ENCODE measurements at places on chromosomes 13 and 19.

DNA sequence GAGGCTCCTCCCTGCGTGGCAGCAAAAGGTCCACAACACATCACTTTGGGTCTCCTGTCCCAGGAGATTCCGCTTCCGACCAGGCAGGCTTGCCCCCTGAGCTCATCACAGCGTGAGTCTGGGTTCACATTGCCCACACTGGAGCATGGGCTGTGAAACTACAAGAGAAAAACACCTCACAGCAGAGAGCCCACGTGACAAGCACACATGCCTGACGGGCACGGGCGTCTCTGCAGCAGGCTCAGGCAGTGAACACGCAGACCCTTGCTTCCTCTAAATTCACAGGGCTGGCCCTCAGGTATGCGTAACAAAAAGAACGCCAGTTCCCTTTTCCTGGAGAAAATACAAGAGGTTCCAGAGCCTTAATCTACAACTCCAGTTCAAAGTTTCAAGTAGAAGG, 41.9 kb downstream of the RASA3 start:
- DNase-seq, result no peak

DNA sequence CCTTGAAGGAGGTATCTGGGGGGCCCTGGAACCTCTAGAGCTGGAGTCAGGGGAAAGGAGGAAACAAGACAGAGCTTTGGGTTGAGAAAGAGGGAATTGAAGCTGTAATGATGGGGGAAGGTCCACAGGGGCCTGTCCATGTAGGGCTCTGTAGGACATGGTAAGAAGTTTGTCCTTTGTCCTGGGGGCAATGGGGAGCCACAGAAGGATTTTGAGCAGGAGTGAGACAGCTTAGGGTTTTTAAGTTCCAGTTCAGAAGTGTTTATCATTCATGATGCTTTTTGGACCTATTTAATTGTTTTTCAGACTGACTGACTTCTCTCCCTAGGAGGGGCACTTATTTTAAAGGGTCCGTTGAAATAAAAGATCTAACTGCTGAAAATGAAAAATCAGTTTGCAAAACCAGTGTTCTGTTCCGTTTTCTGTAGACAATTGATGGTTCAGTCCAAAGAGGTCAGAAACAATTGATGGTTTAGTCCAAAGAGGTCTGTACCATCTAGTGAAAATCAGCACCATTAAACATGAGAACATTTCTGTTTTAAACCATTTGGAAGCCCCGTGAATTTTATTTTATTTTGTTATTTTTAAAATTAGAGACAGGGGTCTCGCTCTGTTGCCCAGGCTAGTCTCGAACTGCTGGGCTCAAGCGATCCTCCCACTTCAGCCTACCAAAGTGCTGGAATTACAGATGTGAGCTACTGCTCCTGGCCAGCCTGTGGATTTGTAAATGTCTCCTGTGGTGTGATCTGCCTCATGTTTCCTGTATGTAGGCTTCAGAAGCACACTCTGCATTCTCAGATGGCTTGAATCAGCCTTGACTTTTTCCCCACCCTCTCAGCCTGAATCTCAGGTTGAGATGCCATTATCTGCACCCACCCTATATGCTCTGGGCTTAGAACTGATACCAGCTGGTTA, 8.4 kb downstream of the PLD3 start:
- DNase-seq, result no peak

DNA sequence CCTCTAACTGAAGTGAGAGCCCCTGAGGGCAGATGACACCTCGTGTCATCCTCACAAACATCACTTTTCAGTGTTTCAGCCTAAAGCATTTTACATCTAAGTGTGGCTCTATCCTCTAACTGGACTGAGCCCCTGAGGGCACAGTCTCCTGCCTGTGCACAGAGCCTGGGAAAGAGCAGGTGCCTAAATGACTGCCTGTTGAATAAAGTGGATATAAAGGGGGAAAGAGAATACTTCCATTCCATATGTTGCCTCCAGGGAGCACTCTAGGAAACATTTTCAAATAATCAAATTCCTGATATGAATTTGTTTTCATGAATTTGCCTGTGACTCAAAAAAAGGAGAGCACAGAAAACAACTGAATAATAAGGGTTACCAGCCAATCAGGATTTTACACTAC, 32.2 kb downstream of the CNMD start:
- no peak for DNase-seq

- DNase-seq, result no peak
Observed at GRCh38 chr19:9934132-9934950, 2.0 kb downstream of the OLFM2 start.

GRCh38 chr13:108095036-108095435, 120.3 kb downstream of the LIG4 start:
- DNase-seq, result no peak

DNA sequence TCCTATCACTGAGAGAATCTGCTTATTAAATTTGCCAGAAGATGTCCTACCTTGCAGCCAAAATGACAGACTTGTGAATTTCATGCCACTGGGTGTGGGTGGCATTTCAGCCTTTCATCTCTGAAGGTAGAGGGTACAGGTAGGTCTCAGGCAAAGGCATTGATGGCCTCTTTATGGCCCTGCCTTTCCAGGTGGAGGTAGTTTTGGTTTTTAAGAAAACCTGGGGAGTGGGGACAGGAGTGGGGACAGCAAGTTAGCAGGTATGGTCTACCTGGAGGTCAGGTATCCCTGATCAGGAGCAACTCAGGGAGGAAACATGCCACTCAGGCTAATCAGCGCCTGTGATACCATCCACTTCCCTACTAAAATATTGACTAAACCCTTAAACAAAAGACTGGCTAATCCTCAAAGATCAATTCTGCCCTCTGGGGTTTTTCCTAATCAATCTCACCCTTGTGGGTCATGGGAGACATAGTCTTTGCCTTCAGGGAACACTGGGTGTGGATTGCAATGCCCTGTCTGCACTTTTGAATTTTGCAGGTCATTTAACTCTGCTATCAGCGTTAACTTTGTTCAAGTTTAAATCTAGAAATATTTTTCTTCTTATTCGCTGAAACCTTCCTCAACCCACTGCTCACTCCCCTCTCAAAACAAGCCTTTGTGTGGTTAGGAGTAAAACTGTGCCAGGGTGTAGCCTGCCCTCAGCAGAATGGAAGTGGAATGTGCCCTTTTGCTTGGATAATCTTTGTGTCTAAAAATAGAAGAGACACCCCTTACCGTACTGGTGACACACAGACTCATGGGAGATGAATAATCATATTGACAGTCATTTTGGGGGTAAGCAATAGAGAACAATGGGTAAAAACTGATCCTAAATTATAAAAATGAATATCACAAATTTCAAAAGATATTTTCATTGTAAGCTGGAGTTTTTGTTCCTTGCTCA, 233.7 kb downstream of the COG6 start:
- DNase-seq, result no peak

Data from glomerular endothelial cell (primary cell).